ENCODE measurements at places on chromosomes 3 and 15.

GRCh38 chr3:23830869-23831484, 25.2 kb downstream of the UBE2E1 start:
- DNase-seq: no peak

DNA sequence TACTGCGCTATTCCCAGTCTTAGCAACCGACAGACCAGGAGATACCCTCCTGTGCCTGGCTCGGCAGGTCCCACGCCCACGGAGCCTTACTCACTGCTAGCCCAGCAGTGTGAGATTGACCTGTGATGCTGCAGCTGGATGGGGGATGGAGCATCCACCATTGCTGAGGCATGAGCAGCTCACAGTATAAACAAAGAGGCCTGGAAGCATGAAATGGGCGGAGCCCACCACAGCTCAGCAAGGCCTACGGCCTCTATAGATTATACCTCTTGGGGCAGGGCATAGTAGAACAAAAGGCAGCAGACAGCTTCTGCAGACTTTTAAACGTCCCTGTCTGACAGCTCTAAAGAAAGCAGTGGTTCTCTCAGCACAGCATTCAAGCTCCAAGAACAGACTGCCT, 160.3 kb downstream of the ANXA2 start:
- DNase-seq: no peak

DNA sequence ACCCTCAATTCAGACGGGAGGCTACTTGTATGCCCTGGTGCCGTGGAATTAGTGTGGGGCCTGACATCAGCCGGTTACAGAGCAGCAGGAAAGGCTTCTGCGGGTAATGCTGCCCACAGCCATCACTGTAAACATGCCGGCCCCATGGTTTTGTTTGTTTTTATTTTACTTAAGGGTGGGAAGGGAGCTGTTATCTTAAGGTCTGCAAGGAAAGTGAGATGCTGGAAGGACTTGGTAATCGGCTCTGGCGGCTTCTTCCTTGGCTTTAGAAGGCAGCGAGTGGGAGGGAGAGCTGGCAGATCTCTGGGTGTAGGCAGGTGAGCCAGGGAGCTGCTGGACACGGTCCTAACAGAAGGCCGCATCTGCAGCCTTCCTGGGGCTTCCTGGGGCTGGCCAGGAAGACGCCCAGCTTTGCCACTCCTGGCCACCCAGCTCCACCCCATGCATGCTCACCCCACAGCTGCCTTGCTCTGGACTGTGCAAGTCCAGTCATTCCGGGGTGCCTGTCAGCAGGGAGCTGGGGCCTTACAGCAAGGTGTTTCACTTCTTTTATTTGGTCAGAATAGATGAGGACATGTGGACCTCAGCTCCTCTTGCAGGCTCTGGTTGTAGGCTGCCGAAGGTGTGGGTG, 54.1 kb upstream of the FURIN start:
- no peak for DNase-seq

DNA sequence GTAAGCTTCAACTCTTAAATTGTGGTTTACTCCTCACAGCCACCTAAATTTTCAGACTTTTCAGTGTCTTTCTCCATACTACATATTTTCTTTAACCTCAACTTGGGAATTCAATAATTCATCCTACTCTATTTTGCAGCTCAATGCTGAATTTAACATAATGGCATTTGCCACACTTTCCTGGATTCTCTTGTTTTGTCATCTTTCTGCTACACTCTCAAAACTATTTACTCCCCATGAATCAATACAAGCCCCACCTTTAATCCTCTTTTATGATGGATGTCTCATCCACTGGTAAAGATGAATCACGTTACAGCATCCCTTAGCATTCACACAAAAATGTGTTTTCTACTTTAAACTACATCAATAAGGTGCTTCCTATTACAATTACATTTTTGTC, 19.6 kb upstream of the CHMP2B start:
- no peak for DNase-seq

DNA sequence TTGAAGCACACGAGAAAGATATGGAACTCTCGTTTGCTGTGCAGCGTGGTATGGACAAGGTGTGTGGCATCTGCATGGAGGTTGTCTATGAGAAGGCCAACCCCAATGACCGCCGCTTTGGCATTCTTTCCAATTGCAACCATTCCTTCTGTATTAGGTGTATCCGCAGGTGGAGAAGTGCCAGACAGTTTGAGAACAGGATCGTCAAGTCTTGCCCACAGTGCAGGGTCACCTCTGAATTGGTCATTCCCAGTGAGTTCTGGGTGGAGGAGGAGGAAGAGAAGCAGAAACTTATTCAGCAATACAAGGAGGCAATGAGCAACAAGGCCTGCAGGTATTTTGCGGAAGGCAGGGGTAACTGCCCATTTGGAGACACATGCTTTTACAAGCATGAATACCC, 1.2 kb downstream of the MKRN3 start:
- no peak for DNase-seq

GRCh38 chr15:99911816-99912215, 178.6 kb upstream of the LYSMD4 start:
- no peak for DNase-seq

- no peak for DNase-seq
Measured at GRCh38 chr3:50050361-50050760, 38.4 kb upstream of the RBM5 start.

GRCh38 chr3:124775877-124776276, 45.6 kb downstream of the UMPS start:
- DNase-seq: no peak

GRCh38 chr3:107850681-107851080, 240.2 kb downstream of the CD47 start:
- no peak for DNase-seq

All from left ventricle myocardium inferior (tissue), 1 donor.